ENCODE measurements at places on chromosomes 11 and 22. TPM values are rescaled to one million over a fixed set of nuclear protein-coding genes. Genes with fewer than 3 reads are reported as not detected.

DNA sequence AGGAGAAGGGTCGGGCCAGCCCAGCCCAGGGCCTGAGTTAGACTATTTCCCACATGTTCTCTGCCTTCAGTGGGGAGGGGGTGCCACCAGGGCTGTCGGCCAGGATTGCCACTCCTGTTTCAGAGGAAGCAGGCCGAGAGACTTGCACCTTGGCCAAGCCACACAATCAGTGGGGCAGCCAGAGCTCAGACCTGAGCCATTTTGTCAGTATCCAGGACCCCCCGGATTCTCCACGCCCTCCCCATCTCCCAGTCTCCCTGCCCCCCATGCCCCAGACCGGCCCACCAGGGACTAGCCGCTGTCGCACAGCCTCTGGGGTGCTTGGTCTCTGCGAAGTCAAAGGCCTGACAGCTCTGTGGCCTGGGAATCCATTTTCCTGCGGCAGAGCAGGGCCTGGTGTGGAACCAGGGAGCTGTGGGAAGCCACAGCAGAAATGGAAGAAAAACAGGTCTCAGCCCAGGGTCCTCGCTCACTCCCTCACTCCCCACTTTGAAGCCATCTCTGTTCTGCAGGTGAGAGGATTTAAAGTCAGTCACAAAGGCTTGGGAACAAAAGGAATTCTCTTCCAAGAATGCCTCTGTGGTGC is 25.5 kb upstream of the MGAT3 start:
- DNase-seq: no peak

DNA sequence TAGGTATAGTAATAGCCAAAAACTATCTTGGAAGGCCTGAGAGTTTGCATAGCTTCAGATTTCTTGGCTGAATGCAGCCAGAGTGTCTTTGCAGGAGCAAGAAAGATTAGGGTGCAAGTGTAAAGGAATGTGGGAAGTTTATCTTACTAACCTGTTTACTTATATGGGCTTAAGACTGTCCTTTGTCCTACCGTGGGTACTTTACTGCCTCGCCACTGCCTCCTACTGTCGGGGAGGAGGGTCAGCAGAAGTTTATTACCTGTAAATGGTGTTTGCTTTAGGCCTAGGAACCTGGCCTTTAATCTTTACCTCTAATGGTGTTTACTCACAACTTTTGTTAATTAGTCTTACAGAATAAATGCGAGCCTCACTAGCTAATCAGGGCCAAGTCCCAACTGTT is 633.8 kb downstream of the DLG2 start:
- no peak for DNase-seq

DNA sequence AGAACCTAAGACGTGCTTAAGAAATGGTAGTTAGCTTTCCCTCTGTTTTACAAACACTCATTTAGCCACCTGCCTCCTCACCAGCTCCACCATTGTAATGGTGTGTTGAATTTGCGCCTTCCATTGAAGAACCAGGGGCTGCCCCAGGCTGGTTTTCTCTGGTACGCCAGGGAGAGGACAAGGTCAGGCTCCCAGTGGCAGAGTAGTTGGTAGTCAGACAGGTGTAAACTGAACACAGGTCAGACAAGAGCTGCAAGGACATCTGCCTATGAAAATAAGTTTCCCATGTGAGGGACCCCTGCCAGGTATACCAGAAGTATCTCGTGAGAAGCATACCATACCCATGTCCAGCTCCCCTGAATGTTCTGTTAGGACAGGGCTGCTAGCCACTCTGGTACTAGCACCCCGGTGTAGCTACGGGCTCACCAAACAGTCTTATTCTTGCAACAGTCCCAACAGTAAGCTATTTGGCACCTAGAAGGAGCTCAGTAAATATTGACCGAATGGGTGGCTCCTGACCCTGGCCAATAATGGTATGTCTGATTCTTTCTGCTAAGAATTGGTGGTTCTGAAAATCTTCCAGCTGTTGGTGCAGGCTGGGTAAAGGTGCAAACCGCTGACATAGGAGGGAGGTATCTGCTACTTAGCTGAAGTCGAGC is 359.0 kb downstream of the LARGE1 start:
- no peak for DNase-seq

DNA sequence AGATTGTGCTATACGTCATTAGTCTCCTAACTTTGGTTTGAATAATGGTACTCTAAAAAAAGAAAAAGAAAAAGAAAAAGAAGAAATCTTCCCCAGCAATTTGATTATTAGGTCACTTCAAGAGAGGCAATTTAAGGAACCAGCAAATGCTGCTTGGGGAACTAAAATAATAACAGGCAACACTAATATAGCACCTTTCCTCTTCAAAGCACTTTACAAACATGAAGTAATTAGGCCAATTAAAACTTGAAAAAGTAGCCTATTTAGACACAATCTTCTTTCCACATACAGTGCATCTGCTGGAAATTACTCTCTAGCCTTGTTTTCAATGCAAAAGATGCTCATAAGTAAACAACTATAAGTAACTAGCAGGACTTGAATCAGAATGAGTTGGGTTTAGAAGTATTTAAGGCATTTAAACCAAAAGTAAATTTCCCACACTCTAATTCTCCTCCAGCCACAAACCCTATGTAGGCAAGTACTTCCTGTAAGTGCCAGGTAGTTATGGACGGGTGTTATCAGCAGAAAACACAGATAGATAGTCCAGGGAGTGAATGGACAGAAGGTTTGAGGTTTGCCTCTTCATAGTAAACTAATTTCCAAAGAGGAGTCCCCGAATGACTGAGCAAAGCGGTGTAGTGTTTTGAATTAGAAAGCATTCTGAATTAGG is 44.5 kb downstream of the LRRC4C start:
- DNase-seq: no peak

- no peak for DNase-seq
Measured at GRCh38 chr22:41302811-41303210, 1.5 kb downstream of the ZC3H7B start.

DNA sequence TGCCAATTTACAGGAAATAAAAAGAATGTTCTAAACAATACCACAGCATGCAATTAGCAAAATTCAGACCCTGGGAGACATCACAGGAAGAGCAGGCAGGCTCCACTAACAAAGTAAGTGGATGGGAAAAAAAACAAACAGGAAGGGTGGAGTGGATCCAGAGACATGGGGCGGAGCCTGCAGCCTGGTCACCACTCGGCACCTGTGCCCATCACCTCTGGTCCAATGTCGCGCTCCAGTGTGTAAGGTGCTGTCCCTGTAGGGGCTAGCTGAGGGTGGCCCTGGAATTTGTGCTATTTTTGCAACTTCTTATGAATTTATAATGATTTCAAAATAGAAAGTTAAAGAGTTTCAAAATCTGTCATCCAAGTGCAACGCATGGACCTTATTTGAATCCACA is 11.0 kb upstream of the MOB2 start:
- DNase-seq: no peak

GRCh38 chr11:19934828-19935259 is 222.2 kb downstream of the NAV2 start:
- DNase-seq: no peak

DNA sequence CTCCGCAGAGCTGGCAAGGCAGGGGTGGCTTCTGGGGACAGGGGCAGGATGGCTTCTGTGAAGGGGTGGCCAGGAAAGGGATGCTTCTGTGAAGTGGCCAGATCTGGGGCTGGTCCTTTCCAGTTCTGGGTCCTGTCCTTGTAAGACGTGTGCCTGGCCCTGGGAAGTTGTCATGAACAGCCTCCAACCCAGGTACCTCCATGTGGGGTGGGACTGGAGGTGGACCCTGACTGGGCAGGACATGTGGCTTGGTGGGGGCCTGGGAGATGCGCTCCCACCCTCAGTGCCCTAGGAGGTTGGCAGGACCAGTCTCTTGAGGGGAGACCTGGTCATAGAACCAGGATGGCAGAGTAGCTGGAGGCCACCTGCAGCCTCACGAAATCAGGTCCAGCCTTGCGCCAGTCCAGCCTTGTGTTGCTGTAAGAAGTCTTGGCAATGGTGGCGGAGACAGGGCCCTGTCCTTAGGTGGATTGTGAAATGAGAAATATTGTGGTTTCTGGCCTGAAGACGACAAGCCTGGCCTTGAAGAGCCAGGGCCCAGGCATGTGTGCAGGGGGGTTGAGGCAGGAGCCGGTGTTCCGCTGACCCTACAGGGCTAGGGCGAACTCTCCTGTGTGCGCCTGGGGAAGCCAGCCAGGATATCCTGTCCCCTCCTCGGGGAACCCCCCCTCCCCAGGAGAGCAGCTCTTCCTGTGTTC is 2.6 kb downstream of the KCNQ1 start:
- no peak for DNase-seq

GRCh38 chr11:69252490-69252837 is 41.5 kb upstream of the MYEOV start:
- DNase-seq: no peak

DNA sequence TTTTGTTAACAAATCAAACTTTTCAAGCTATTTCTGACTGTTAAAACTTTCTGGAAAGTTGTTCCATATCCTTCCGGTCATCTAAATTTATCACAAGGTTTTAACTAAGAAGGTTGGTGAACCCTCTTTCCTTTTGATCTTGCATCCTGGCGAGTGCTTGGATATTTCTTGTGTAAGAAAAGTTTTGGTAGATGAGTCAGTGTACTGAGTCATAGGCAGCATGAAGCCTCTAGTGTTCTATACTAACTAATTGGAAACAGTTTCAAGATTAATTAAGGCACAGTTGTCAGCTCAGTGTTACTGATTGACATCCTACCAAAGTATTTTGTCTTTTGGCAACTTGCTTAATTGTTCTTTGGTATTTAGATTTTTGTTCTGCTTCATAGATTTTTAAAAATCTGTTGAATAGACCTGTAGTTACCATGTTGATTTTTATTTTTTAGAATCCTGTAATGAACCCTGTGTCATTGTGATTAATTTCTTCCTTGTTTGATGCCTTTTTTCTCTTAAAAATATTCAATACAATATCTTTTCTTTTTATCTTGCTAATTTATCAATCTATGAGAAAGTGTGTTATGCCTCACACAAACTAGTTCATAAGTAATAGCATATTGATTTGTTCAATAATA is 38.0 kb downstream of the METTL15 start:
- DNase-seq: no peak

DNA sequence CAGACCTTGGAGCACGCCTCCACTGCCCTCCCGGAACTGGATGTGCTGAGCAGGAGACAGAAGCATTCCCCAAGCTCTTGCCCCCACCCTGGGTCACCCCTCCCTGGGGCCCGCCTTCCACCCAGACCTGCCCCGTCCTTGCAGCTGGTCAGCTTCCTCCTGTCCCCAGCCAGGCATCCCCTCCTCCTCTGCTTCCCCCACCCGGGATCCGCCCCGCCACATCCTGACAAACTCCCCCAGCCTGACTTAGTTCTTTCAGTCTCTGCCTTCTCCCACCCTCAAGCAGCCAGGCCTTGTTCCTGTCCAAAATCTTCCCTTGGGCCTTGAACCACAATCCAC is 1.1 kb upstream of the PLXNB2 start:
- DNase-seq: no peak

GRCh38 chr11:121349790-121350189 is 57.2 kb downstream of the SC5D start:
- no peak for DNase-seq

- no peak for DNase-seq
Measured at GRCh38 chr11:23919455-23919854, 577.4 kb upstream of the LUZP2 start.

- no peak for DNase-seq
Measured at GRCh38 chr22:41260871-41261270, 20.1 kb upstream of the CHADL start.

- DNase-seq: no peak
Measured at GRCh38 chr11:34909415-34909814, 6.8 kb downstream of the APIP start.

Gene CHADL
- 2.9 TPM for total RNA-seq

Gene KCNE3
- 13.3 TPM for total RNA-seq

Gene HARBI1
- total RNA-seq: 4.9 TPM

Gene PRRG4
- total RNA-seq: 0.84 TPM

Gene C22orf31
- total RNA-seq: not detected

Gene KCNJ1
- total RNA-seq: not detected

Gene TTC9C
- 23.0 TPM for total RNA-seq

Gene TYR
- total RNA-seq: not detected

Gene OR5B12
- total RNA-seq: not detected

Gene C11orf16
- not detected for total RNA-seq

Gene SLC25A18
- 8.4 TPM for total RNA-seq

Gene PLAAT4
- 13.0 TPM for total RNA-seq

Measured in mesenteric fat pad (tissue), 1 donor.